Activated naive CD4-positive, alpha-beta T cell (primary cell): ENCODE measurements at places on chromosomes 2 and 18.

DNA sequence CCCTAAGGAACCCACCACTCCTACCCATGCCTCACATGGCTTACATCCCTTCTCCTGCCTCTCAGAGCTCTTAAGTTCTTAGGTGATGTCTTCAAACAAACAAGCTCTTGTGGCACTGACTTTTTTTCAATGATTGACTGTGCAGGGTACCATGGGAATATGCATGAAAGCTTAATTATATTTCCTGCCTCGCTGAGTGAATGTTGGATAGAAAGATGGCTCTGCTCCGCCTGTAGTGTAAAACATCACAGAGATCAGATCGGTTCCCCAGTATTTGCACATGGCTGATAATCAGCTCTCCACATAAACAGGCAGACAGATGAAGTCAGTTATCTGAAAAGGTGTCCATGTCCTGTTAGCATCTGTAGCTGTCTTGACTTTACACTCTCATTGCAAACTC lies 820.8 kb downstream of the TDRD15 start:
- DNase-seq, result no peak

DNA sequence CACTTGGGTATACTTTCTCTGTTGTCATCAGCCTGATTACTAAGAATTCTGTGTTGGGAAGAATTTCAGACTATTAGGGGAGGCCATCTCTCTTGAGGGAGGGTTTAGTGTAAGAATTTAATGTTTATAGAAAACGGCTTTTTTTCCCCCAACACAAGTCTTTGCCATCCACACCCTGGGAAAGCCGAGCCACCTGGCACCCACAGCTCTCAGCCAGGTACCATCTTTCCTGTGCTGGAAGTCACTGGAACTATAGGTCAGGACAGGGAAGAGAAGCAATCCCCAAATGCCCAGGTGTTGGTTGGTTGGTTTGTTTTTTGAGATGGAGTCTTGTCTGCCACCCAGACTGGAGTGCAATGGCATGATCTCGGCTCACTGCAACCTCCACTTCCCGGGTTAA lies 155.1 kb downstream of the SMAD7 start:
- DNase-seq, result no peak

DNA sequence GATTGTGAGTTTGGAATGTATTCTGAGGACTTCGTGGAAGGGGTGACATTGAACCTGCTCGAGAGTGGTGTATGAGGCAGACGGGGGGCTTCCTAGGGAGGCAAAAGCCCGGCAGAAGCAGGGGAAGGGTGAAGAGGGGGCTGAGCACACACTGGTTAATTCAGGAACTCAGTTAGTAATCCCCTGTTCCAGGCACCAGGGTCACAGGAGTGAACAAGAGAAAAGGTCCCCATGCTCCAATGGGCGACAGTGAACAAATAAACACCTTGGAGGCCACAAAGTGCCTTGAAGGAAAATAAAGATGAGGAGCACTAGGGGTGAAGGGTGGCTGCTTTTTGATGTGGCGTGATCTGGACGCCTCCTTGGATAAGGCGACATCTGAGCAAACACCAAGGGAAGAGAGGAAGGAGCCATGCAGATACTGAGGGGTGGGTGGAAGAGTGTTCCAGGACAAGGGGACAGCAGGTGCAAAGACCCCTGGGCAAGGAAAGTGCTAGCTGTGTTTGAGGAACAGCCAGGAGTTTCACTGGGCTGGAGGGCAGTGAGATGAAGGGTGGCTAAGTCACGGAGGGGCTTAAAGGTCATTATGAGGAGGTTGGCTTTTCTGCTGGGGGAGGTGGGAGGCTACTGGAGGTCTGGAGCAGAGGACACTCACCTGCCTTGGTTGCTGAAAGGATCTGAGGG lies 26.7 kb upstream of the ASB18 start:
- DNase-seq, result no peak

- no peak for DNase-seq
Measured at GRCh38 chr2:212488611-212489010, 50.0 kb downstream of the ERBB4 start.

DNA sequence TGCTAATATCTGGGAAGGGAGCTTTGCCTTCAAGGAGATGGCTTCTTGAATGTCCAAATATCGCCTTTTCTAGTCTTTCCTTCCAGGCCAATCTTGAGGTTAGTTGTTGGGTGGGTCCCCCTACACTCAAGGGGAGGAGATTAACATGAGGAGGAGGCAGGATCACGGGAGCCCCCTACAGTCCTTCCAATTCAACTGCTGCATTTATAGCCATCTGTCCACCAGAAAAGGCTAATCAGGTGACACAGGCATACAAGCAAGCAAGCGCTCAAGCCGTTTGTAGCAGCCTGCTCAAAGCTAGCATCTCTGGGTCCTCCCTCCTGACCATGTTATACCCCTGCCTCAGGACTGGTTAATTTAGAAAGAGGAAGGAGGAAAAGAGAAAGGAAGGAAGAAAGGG lies 87.6 kb downstream of the MRPS9 start:
- DNase-seq, result no peak

GRCh38 chr2:112483042-112483473 lies 1.1 kb downstream of the TTL start:
- DNase-seq, result no peak

DNA sequence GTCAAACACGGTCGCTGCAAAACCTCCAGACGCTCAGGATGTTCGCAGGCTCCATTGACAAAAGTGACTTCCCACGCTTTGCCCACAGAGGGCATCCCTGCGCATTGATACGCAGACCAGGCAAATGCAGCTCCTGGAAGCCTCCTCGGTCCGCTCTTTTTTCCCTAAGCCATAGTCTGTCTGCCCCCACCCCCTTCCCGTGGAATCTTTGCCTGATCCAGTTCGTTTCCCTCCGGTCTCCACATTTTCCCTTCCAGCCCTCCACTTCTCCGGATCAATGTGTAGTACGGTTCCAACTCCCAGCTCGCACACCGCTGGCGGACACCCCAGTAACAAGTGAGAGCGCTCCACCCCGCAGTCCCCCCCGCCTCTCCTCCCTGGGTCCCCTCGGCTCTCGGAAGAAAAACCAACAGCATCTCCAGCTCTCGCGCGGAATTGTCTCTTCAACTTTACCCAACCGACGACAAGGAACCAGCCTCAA lies at the start of gene DCC:
DCC (plus strand) TSS at position 307 of the 481 bp plus-strand sequence. CDS start 591 bp downstream, outside the sequence.
- no peak for DNase-seq

- no peak for DNase-seq
Measured at GRCh38 chr2:178819992-178820391, 12.8 kb upstream of the TTN start.

GRCh38 chr2:199883474-199884212 lies 27.4 kb upstream of the C2orf69 start:
- DNase-seq, result no peak

DNA sequence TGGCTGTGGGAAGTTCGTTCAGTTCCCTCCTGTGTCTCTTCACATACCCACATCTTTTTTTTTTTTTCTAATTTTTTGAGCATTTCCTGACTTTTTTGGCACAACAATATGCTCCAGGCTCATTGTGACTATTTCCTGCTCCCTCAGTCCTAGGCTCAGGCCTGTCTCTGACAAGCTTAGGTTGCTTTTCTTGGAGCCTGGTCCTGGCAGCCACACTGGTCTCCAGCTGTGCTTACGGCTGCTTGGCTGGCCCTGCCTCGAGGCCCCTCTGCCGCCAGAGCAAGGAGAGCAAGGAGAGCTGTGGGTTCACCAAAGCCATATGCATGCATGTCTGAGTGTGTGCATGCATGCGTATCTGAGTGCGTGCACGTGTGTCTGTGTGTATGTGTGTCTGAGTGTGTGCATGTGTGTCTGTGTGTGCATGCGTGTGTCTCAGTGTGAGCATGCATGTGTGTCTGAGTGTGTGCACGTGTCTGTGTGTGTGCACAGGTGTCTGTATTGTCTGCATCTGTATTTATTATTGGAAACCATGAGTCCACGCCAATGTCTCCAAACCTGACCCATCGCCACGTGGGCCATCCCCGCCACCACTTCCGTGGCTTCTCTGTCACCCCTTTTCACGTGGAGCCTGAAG lies 766.1 kb upstream of the SALL3 start:
- no peak for DNase-seq

GRCh38 chr2:100422320-100423055 lies 5.0 kb upstream of the CHST10 start:
- DNase-seq, result no peak
